ENCODE measurements at places on chromosomes 7 and 10. TPM values are rescaled to one million over a fixed set of nuclear protein-coding genes. Genes with fewer than 3 reads are reported as not detected.

CCDC7 gene
- 109 TPM for total RNA-seq

GRCh38 chr7:128030654-128031611 is at the start of gene LRRC4:
LRRC4 (minus strand) TSS chr7:128031437; CDS start chr7:128030640, 797 bp downstream.
- DNase-seq = no peak

GRCh38 chr7:54701982-54702381 is 57.0 kb downstream of the SEC61G start:
- DNase-seq = no peak

- DNase-seq = no peak
Measured at GRCh38 chr7:66110856-66111255, 3.8 kb upstream of the CRCP start.

GRCh38 chr7:51592842-51593599 is 276.4 kb upstream of the COBL start:
- DNase-seq = no peak

DNA sequence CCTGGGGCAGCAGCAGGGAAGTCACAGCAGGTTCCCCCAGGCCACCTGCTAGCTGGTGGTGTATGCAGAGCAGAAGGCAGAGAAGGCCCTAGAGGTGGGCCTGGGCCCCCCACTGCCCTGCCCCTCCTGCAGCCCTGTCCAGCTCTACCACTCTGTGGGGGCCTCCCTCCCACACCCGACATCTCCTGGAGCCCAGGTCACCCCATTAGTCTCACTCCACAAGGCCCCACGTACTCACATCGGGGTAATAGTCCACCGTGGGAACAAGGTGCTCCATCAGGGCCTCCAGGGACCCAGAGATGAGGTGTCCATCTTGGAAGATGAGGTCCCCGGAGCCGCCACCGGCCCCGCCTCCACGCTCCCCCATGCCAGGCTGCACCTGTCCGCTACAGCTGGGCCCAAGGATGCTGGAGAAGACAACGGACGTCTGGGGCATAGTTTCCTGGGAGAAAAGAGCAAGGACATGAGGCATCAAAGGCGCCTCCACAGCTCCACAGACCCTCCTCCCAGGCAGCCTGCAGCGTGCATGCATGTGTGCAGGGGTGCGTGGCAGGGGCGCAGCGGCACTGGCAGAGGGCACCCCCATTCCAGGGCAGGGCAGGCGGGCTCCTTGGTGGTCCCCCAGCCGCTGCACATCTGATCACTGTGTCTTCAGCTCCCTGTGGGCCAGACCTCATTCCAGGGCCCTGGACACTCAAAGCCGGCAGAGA is 61.0 kb downstream of the RASGEF1A start:
- DNase-seq = no peak

DNA sequence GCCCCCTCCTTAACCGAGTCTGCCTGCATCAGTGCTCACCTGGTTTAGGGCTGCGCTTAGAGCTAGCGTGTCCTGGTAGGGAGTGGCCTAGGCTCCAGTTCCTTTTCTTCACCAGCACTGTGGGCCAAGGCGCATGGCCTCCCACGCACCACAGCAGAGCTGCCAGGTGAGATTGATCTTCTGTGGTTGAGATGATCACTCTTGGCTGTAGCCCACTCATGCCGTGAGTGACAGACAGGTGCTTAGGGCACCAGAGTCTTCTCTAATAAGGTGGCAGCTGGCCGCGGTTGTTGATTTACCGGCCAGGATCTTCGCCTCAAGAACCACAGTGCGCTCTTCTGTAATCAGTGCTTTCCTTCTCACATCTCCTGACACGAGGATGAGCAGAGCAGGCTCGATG is 157.2 kb upstream of the INSYN2A start:
- DNase-seq = no peak

MRLN gene
- total RNA-seq = 5.7 TPM

DNA sequence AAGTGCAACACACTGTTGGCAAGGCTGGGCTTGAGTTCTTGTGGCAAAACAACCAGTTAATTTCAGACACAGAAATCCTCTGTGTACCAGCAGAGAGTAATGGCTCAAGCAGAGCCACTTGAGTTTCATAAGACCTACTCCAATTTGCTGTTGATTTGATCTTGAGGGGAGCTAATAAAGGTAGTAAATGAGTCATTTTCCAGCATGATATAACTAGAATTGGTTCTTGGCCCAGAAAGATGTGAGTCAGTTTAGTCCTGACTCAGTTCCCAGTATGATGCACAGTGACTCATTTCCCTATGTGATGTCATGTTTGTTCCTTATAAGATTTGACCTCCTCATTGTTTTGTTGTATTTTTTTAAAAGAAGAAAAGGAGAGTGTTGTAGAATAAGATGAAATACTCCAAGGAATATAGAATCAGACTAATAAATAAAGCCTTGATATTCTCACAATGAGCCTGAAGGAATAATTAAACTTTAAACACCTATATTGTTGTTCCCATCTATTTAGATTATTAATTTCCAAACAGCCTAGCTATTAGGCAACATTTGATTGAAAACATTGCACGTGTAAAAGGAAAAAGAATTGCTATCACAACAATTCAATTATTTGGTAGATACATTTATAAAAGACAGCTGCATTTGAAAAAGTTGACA is 186.2 kb downstream of the REEP3 start:
- no peak for DNase-seq

OR13A1 gene
- 0.85 TPM for total RNA-seq

- no peak for DNase-seq
Measured at GRCh38 chr10:113604572-113604971, 51.7 kb downstream of the HABP2 start.

DNA sequence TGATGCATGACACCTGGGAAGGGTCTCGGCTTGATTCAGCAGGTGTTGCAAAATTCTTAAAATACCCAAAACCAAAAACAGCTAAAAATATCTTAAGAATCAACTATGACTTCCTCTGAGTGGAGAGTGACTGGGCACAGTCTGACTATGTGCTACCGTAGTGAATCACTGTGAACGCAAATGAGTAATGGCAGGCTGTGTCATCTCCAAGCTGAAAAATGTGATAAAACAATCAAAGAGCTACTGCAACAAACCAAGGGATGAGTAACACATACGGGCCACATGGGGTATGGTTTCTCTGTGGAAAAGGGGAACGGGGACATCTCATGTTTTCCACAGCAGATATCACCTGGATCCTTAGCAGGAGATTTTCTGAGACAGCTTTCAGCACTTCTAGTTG is 127.5 kb downstream of the ABCA13 start:
- no peak for DNase-seq

GRCh38 chr7:116601426-116601825 is 70.6 kb upstream of the MET start:
- no peak for DNase-seq

- no peak for DNase-seq
Measured at GRCh38 chr7:15478401-15478800, 83.4 kb downstream of the AGMO start.

GRCh38 chr10:112811741-112812551 is 138.1 kb upstream of the TCF7L2 start:
- peak; percentile 70 for DNase-seq

TMEM229A gene
- total RNA-seq = 2.0 TPM

GRCh38 chr10:16919121-16919982 is 102.1 kb upstream of the RSU1 start:
- no peak for DNase-seq

SPDYE8 gene
- total RNA-seq = not detected

DNA sequence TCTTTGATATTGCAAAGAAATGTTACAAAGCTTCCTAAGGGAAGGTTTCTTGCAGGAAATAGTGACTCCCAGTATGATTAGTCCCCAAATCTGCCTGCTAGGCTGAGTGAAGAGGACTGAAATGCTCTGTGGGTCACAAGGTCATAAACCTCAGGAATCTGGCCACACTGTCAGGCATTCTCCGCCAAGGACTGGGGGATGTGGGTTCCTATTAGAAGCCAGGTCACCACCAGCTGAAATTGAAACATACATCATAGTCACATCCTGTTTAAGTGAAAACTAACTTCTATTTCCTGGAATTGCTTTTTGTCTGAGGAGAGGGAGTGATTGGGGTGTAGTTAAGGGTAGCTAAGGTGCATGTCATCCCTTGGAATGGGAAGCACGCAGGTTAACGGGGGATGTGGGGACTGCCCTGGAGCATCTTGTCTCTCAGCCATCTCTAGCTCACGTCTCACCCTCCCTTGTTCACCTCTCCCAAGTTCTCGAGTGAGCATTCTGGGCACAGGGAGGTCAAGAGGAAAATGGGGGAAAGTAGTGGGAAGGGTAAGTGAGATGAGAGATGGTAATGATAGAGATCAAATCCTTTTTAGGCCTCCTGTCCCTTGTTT is 12.0 kb upstream of the GSAP start:
- DNase-seq = no peak

PAX4 gene
- not detected for total RNA-seq

GRCh38 chr7:123993996-123994395 is 38.9 kb downstream of the TMEM229A start:
- no peak for DNase-seq

- no peak for DNase-seq
Measured at GRCh38 chr10:103600325-103600724, 106.8 kb downstream of the NEURL1 start.

GRCh38 chr7:46525876-46526275 is 604.8 kb upstream of the IGFBP3 start:
- DNase-seq = no peak

DNA sequence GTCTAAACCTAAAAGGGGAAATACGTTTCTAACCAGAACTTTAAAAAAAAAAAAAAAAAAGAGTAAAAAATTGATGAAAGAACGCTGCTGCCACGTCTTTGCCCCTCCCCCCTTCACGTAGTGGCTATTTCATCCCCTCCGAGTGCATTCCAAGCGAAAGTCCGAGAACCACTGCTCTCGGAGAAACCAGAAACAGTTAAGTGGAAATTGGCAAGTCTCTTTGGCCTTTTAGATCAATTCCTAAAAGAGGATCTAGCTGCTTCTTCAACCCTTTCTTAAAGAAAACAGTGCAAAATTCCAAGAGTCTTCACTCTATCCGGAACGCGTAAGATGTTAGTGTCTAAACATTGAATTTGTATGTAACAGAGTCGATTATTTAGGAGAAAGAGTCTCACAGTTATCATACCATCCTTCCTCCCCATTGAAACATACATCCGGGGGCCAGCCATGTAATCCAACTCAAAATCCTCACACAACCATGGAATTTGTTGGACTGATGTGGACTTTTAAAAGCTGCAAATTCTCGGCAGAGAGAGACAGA is 1.1 kb downstream of the P4HA1 start:
- peak; percentile 70 for DNase-seq

- no peak for DNase-seq
Measured at GRCh38 chr7:137579913-137580640, 236.5 kb upstream of the PTN start.

GRCh38 chr10:132245056-132245455 is 58.3 kb downstream of the DPYSL4 start:
- no peak for DNase-seq

AKR1C4 gene
- total RNA-seq = not detected

GRCh38 chr10:116278846-116279245 is 5.8 kb upstream of the GFRA1 start:
- no peak for DNase-seq

GRCh38 chr10:44874166-44874565 is 37.0 kb upstream of the TMEM72 start:
- DNase-seq = no peak

All from urinary bladder (tissue), 4 donors.